ENCODE measurements at places on chromosomes 6 and 20.

- no peak for DNase-seq
Observed at GRCh38 chr6:112701201-112701600, 354.1 kb downstream of the RFPL4B start.

DNA sequence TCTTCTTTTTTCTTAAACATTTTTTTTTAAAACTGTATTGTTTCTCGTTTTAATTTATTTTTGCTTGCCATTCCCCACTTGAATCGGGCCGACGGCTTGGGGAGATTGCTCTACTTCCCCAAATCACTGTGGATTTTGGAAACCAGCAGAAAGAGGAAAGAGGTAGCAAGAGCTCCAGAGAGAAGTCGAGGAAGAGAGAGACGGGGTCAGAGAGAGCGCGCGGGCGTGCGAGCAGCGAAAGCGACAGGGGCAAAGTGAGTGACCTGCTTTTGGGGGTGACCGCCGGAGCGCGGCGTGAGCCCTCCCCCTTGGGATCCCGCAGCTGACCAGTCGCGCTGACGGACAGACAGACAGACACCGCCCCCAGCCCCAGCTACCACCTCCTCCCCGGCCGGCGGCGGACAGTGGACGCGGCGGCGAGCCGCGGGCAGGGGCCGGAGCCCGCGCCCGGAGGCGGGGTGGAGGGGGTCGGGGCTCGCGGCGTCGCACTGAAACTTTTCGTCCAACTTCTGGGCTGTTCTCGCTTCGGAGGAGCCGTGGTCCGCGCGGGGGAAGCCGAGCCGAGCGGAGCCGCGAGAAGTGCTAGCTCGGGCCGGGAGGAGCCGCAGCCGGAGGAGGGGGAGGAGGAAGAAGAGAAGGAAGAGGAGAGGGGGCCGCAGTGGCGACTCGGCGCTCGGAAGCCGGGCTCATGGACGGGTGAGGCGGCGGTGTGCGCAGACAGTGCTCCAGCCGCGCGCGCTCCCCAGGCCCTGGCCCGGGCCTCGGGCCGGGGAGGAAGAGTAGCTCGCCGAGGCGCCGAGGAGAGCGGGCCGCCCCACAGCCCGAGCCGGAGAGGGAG is 580 bp downstream of the VEGFA start:
- peak; percentile 45 for DNase-seq

- no peak for DNase-seq
Observed at GRCh38 chr6:69820018-69820417, 23.2 kb upstream of the LMBRD1 start.

- no peak for DNase-seq
Observed at GRCh38 chr20:2914160-2914559, 40.9 kb downstream of the PTPRA start.

DNA sequence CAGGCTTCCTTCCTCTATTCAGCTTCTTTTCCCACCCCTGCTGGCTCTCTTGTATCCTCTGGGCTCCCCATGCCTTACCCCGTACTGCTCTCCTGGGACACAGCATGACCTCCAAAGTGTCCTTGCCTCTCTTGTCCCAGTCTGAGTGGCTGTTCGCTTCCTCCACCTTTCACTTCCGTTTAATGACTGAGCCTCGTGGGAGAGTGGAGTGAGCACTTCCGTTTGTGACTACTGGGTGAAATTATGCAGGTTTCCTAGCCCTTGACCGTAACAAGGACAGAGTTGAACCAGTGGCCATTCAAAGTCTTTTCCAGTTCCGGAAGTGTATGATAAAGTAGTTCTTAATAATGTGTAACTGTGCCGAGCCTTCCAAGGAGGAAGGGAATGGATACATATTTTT is 109.2 kb downstream of the ARID1B start:
- no peak for DNase-seq

DNA sequence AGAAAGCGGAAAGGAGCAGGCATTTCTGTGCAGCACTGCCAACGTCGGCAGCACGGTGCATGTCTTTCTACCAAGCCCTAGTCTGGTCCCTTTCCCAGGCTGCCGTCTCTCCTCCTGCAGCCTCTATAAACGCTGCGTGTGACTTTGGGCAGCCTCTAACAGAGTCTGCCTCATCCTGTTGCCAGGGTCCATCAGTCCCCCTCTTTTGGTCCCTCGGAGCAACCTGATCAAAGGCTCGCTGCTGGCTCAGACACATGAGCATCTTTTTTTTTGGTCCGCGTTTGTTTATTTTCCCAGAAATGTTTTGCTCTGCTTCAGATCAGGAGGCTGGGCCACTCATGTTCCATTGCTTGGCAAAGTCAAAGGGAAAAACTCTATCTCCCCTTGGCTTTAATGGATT is 166.8 kb upstream of the CST7 start:
- no peak for DNase-seq

DNA sequence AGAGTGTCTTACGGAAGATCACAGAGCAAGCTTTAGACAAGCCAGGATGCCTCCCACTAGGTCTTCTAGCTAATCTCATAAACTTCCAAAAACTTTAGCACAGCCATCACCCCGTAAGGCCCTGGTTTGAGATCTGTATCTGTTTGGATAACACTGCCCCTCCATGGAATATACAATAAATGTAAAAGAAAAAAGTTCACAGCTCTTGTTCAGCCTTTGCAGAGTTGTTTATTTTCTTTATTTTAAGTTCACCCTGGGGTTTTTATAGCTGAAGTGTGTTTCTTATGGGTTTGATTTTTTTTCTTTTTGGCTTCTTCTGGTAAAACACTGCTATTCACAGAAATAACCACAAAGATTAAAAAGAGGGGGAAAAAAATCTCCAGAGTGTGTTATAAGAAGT is 125.6 kb downstream of the EYA2 start:
- no peak for DNase-seq

- DNase-seq, result no peak
Observed at GRCh38 chr20:37777012-37777950, 83.5 kb downstream of the CTNNBL1 start.

- DNase-seq, result no peak
Observed at GRCh38 chr6:16928387-16928786, 167.1 kb upstream of the ATXN1 start.

GRCh38 chr6:107032051-107032450 is 4.1 kb downstream of the MTRES1 start:
- no peak for DNase-seq

DNA sequence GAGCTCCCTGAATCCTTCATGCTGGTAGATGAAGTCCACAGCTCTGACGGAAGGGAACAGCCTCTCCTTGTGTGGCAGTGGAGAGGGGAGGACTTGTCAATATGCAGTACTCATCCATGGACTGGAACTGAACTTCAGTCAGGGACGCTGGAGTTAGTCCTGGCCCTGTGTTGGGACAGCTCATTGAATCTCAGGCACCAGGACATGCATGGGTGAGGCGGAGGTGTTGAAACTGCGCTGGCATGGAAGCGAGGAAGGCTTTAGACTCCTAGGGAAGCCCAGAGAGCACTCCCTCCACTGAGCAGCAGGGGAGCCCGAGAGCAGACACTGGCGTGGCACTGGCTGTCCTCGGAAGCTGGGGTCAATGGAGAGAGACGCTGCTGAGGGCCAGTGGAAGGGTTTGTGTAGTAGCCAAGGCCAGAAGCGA is 161.3 kb upstream of the GGTLC1 start:
- DNase-seq, result peak; percentile 7

- no peak for DNase-seq
Observed at GRCh38 chr6:111585241-111585973, 20.3 kb downstream of the TRAF3IP2 start.

DNA sequence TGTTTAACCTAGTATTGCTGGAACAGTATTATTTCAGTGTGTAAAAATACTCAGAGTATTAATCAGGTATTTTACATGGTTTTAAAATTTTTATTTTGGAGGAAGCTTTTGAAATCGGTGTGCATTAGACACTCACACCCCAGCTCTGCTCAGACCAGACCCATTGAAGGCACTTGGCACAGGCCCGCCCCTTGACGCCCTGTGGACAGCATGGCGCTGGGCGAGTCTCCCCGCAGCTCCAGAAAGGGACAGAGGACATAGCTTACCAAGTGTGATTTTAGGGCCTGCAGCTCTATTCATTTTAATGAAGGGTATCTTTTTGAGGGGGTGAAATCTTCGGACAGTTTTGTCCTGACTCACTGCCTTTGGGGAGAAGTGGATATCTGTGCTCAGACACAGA is 164.5 kb downstream of the CDH4 start:
- no peak for DNase-seq

DNA sequence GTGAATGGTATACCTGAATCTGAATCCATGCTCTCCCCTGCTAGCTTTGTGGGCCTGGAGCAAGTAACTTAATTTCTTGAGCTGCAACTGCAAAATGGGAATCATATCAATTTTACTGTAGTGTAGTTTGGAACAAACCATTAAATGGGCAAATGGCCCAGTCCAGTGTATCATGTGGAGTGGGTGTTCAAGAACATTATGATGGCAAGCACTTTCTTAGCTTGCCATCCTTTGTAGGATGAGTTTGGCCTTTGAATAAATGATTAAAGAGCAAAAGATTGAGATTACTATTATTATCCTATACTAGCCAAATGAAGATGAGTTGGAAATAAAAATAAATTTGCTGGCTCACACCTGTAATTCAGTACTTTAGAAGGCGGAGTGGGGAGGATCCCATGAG is 120.4 kb downstream of the SESN1 start:
- DNase-seq, result no peak

GRCh38 chr6:26329763-26330511 is 35.1 kb upstream of the BTN3A2 start:
- peak; percentile 80 for DNase-seq

DNA sequence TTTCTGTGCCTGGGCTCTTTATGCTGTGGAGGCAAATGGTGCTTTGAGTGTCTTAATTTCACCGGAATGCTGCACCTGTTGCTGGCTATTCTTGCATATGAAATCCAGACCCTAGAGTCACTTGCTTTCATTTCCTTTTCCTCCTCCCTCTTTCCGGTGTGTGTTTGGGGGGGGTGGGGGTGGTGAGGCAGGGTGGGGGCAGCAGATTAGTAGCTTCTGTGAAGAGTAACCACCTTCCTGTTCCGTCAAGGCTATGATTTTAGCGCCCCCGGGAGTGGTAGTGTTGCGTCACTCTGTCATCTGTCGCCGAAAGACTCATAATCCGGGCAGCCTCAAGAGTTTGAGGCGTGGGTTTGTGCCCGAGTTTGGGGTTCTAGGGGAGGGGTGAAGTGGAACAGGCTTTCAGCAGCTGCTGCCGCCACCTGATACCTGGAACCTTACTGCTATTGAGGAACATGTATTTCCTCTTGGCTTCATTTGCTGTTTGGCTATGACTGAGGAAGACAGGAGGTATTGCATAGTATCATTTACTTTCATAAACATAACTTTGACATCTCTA is 49.1 kb downstream of the UTRN start:
- peak; percentile 67 for DNase-seq

GRCh38 chr20:50646483-50646996 is 44.8 kb downstream of the RIPOR3 start:
- DNase-seq, result no peak

- no peak for DNase-seq
Observed at GRCh38 chr6:155472886-155473285, 17.2 kb upstream of the NOX3 start.

DNA sequence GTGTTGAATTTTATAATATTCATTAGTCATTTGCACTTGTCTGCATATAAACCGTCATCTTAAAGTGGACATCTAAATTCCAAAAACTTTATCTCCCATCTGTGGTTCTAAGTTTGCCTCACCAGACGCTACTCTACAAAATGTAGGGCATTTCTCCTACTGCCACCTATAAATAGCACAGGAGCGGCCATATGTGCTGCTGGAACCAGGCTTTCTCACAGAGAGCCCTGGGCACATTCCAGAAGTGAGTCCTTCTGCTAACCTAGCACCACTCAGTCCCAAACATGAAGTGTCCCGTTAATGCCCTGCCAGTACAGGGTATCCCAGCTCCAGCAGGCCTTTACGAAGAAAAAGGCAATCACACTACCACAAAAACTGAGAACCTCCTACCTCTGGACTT is 153.7 kb downstream of the TMEM242 start:
- no peak for DNase-seq

- no peak for DNase-seq
Observed at GRCh38 chr6:98539741-98540140, 294.6 kb upstream of the POU3F2 start.

DNA sequence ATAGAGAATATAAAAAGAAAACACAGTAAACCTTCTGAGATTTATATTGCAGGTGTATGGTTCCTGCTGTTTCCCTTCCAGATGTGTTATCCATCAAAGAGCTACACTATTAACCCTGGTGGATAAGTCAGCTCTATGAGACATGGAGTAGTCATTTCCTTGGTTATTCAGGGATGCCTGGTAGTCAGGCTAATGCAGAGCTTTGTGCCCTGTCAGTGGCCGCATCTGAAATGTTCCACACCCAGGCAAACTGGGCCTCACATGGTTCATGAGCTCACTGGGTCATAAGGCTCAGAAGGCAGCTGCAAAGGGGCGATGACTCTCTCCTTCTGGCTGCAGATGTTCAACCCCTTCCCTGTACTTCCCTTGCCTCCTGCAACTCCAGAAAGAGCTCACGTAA is 473.6 kb downstream of the EPHA7 start:
- no peak for DNase-seq

- DNase-seq, result no peak
Observed at GRCh38 chr6:139882234-139882633, 507.8 kb upstream of the CITED2 start.

GRCh38 chr6:14165091-14165490 is 47.5 kb downstream of the CD83 start:
- no peak for DNase-seq

DNA sequence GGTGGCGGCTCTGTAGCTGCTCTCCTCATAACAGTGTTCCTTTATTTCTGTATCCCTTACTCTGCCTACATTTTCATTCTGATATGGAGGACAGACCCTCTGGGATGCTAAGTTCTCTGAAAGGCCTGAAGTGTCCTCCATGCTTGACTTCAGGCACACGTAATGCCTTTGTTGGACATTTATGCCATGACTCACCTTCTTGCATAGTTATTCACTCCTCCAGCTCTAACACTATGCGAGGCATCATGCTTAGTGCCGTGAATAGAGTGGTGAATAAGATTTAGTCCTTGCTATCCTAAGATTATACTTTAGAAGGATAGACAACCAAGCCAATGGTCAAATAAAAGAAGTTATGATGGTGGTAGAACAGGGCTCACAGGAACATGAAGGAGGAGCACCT is 760.9 kb upstream of the FLRT3 start:
- DNase-seq, result no peak

DNA sequence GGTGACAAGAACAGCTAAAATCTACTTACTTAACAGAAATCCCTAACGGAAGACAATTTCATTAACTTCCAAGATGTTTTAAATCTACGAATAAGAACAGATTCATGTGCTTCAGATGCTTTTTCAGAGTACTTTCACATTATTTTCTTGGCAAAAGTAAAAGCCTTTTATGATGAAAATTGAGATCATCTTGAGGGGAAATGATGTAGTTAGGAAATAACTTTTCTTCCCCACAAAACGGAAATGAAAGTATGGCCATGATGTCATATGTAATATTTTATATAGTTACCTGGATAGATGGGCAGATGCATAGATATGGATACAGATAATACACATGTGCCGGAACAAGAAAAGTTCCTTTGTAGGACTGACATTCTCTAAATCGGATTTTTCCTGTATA is 32.8 kb downstream of the SASH1 start:
- DNase-seq, result no peak
